GM23248 (cell line): ENCODE measurements at places on chromosomes 6 and 20.
A peak's percentile ranks its signal among the peaks of the same experiment; 100 is the strongest.

DNA sequence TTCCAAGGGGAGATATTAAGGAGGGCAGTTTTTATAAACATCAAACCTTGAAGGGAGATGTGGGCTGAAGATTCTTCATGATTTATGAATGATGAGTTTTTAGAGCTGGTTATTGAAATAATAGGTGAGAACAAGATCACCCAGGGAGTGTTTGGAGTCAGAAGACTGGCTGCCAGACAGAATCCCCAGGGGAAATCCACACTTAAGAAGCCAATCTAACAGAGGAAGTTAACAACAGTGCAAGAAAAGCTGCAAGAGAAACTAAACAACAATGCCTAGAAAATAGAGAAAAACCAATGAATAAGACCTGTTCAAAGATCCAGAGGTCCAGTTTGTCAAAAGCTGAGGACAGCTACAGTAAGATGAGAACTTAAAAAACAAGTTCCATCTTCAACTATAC lies 167.9 kb upstream of the MAN1A1 start:
- no peak for DNase-seq

DNA sequence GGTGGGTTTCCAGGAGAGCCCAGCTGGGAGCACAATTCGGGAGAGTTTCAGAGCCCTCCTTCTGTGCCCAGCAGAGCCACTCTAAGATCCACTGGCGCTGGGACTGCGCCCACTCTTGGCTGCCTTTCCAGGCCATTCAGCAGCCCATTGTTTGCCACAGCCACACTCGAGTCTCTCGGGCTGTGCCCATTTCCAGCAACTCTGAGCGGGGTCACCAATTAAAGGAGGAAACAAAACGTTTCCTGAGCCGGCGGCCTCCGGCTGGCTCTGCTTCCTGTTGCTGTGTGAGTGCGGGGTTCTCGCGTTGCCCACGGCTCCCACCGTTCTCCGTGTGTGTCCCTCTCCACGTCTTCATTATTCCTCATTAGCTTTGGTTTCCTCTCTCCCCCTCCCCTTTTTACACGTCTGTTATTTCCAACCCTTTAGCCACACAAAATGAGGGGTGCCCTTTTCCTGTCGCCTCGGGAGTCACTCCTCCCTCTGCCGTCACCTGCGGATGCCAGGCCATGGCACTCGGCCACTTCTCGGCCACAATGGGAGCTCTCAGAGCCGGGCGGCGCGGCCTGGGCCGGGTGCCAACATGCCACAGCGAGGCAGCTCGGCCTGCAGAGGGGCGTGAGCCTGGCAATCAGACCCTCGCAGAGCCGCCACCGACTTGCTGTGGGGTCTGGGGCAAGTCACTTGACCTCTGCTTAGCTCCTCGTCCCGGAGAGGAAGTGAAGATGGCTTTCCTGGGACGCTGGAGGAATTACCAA lies 94.3 kb upstream of the NKX2-2 start:
- no peak for DNase-seq

GRCh38 chr6:78713564-78713963 lies 153.8 kb upstream of the IRAK1BP1 start:
- DNase-seq, result no peak

DNA sequence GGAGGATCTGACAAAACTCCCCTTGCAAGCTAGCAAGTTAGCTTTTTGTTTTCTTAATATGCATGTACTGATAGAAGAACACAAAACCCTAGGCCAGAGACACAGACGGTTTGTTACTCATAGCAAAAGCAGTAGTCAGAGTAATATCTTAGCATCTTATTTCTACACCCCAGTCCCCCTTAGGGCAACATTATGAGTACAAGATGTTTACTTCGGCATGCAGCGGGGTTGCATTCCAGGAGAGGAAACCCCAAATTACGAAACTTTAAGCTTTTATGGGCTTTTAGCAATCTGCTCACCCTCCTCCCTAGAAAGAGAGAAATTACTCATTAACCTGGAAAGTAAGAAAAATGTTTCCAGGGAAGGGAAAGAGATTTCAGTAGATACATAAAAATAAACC lies 1286.9 kb downstream of the EPHA7 start:
- DNase-seq, result no peak

- no peak for DNase-seq
Observed at GRCh38 chr6:122997541-122998150, 1.6 kb downstream of the CLVS2 start.

- no peak for DNase-seq
Observed at GRCh38 chr6:72835749-72836148, 213.9 kb downstream of the KCNQ5 start.

GRCh38 chr20:3901706-3902440 lies 12.7 kb downstream of the PANK2 start:
- no peak for DNase-seq

GRCh38 chr20:59584278-59584925 lies 19.9 kb upstream of the PHACTR3 start:
- no peak for DNase-seq

DNA sequence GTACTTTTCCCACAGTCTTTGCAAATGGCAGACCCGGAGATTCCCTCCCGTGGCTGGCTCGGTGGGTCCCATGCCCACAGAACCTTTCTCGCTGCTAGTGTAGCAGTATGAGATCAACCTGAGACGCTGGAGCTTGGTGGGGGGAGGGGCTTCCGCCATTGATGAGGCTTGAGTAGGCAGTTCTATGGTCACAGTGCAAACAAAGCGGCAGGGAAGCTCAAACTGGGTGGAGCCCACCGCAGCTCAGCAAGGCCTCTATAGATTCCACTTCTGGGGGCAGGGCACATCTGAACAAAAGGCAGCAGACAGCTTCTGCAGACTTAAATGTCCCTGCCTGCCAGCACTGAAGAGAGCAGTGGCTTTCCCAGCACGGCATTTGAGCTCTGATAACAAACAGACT lies 186.0 kb upstream of the KCNK16 start:
- no peak for DNase-seq

GRCh38 chr6:150767571-150768018 lies 97.9 kb upstream of the MTHFD1L start:
- peak; percentile 36 for DNase-seq

GRCh38 chr6:116450185-116450710 lies 10.9 kb upstream of the CALHM6 start:
- no peak for DNase-seq

- peak; percentile 88 for DNase-seq
Observed at GRCh38 chr6:135535989-135536414, 38.5 kb upstream of the AHI1 start.

DNA sequence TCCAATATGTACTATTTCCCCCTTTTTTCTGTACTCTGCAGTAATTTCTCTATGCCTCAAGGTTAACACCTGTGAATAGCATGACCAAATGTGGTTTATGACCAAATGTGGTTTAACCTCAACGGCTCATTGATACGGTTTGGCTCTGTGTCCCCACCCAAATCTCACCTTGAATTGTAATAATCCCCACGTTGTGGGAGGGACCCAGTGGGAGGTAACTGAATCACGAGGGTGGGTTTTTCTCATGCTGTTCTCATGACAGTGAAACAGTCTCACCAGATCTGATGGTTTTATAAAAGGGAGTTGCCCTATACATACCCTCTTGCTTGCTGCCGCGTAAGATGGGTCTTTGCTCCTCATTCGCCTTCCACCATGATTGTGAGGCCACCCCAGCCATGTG lies 18.7 kb downstream of the DEK start:
- no peak for DNase-seq

GRCh38 chr6:83770910-83771309 lies 62.0 kb upstream of the SNAP91 start:
- DNase-seq, result no peak

DNA sequence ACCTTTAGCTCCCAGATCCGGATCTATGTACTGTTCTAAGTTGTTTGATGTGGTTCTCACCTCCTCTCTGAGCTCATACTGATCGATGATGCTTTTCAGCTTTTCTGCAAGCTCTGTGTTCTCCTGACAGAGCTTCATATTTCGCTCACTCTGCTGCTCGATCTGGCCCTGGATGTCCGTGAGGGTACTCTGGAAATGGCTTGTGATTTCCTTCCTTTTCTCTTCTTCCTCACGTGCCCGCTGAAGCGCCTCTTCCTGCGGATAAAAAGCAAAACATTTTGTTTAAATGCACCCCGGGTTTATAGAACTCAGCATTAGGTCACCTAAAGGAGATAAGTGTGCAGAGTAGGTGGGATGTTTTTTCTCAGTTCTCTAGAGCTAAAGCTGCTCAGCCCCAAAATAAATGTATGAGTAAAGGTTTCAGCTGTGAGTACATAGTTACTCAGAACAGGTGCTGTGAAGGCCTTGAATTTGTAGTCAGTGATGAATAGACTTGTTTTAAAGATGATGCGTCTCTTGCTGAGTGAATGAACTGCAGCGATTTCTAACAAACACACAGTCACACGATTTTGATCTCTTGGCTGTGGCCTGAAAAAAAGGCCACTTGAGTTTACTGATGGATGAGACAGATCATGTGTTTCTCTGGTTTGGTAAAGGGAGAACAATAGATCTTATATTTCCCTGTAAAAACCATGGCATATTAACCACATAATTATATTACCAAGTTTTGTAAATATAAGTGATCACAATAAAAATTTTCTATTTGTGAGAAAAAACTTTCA lies 29.1 kb downstream of the TXLNB start:
- peak; percentile 30 for DNase-seq

DNA sequence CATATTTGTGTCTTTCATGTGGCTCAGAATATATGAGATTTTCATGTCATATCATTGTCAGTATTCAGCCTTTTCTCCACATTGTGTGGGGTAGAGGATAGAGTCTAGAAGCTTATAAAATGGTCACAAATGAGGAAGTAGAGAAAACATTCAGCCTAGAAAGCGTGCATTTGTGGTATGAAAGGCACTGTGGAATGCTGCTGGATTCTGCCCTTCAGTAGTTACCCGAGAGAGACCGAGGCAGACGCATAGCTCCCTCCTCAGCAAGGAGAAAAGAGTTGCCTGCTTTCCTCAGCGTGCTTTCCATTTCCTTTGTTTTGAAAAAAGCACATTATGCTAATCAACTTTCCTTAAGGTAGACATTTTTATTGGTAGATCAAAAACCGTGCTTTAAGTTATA lies 28.7 kb downstream of the MYB start:
- no peak for DNase-seq

DNA sequence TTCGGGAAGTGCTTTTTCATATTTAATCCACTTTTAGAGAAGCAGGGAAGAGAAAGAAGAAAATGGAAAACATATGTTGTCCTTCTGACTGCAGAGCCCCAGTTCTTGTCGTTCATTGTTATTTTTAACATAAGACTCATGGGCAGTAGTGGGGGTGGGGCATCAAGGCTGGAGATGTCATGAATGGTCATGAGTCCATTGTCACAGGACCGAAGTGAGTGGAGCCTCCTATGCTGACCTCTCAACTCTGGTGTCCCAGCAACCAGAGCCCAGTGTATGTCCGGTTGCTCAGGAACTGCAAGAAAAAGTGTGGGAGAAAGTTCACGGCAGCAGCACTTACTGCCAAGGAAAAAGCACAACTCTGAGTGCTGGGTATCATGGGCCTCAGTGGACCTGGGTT lies 108.6 kb downstream of the BANF2 start:
- DNase-seq, result peak; percentile 74

- DNase-seq, result no peak
Observed at GRCh38 chr20:33006776-33007375, 628 bp upstream of the BPIFB2 start.

- no peak for DNase-seq
Observed at GRCh38 chr6:20024316-20024673, 187.1 kb downstream of the ID4 start.

GRCh38 chr6:156197513-156197912 lies 579.7 kb upstream of the ARID1B start:
- no peak for DNase-seq

DNA sequence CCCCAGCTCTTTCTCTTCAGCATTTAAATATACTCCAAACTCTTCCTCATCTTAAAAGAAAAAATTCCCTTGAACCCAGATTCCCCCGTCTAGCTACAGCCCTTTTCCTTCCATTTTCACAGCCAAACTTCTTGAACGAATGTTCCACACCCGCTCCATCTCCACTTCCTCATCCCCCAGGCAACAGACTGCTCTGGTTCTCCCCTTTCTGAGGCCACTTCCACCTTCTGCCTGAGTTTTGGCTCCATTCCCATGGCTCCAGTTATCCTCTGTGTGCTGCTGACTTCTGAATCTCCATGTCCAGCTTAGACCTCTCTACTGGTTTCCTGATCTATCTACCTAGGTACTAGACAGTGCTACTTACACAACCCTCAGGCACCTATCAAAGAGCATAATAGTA lies 106.4 kb downstream of the RALGAPA2 start:
- no peak for DNase-seq

DNA sequence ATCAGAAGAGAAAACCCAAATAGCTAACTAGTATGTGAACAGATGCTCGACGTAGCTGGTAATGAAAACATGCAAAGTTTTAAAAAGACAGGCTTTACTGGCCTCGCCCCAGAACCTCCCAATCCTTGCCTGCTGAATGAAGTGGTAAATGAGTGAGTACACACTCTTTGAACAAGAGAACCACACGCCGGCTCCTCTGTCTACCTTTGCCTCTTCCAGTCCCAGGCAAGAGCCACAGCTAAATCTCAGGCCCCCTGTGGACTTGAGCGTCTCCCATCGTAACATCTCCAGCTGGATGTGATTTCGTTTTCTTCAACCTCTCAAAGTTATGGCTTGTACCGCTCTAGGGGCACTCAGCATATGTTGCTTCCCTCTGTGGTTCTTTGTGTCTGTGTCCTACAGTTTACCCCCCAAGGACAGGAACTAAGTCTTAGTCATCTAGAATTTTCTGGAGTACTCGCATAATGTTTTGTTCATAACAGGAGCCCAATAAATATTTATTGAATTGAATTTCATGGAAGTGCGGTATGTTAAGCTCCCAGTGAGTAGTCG lies 153.2 kb upstream of the TAB2 start:
- DNase-seq, result no peak

DNA sequence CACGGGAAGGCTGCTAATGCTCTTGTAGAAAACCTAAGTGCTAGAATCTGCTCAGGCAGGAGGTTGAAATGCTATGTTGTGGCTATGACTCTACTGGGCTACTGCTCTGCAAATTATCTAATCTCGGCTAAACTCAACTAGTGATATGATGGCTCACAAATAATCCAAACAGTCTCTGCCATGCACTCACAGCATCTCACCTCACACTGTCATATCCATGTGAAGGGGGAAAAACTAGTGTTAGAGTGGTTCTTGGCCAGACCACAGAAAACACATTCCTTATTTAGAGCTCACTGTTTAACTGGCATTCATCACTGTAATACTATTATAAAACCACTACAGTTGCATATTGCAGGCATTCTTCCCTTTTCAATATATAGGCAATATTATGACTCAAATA lies 81.8 kb upstream of the DST start:
- peak; percentile 75 for DNase-seq

- DNase-seq, result no peak
Observed at GRCh38 chr20:46307999-46308257, 370 bp downstream of the CDH22 start.

- DNase-seq, result no peak
Observed at GRCh38 chr6:13420269-13420668, 67.1 kb downstream of the GFOD1 start.

GRCh38 chr6:52620055-52620905 lies 43.4 kb upstream of the TRAM2 start:
- DNase-seq, result no peak

GRCh38 chr6:470901-471448 lies 79.4 kb downstream of the IRF4 start:
- DNase-seq, result no peak
